Left renal cortex interstitium (tissue), 4 donors: ENCODE measurements at places on chromosomes 2 and 18. TPM values are rescaled to one million over a fixed set of nuclear protein-coding genes. Genes with fewer than 3 reads are reported as not detected.

DNA sequence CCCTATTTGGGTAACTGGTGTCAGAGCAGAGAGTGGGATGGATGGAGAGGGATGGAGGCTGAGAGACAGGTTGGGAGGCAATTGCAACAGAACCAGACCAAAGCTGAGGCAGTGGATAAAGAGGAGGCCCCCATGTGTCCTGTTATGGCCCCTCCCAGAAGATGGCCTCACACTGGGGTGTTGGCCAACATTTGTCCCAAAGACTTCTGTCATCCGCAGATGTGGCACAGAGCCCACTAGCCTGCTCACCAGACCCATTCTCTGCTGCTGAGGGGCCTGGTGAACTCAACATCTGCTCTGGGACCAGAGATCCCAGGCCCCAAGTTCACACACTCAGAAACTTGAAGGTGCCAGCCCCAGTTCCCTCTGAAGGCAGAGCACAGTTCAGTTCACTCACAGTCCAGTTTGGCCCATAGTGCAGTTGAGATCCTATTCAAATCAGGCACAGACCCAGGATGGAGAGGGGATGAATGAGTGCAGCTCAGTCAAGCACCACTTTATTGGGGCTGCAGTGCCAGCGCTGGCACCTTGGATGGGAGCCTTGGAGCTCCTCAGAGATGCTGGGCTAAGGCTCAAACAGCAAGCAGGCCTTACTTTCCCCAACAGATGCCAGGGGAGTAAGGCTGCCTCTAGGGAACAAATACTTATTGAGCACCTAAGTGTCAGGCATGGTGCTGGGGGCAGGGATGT is 189.2 kb downstream of the ZBTB7C start:
- no peak for DNase-seq

DNA sequence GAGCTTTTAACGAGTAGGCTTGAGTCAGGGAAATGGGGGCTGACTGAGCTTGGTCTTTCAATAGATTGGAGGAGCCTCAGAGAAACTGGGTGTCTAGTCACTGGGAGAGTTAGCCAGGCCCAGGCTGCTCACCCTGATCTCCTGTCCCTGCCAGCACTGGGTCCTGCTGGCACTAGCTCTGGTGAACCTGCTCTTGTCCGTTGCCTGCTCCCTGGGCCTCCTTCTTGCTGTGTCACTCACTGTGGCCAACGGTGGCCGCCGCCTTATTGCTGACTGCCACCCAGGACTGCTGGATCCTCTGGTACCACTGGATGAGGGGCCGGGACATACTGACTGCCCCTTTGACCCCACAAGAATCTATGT is 720 bp downstream of the KRTCAP3 start:
- no peak for DNase-seq

Gene CYRIA
- polyA plus RNA-seq = 3.3 TPM

Gene TDRD15
- polyA plus RNA-seq = not detected

Gene AGXT
- polyA plus RNA-seq = not detected
